ENCODE measurements at places on chromosomes 11 and 22.

- no peak overlapping the region for H3K27ac ChIP-seq
- DNase-seq: no peak
- H3K4me1 ChIP-seq: no peaks in the 10 kb centered on the region
Measured at GRCh38 chr22:40844951-40845350, 11.5 kb downstream of the ST13 start.

GRCh38 chr11:70365544-70365927 lies 32.8 kb upstream of the CTTN start:
- peaks cover 39% of the 10 kb centered on the region for H3K36me3 ChIP-seq
- no peaks in the 10 kb centered on the region for H3K4me1 ChIP-seq
- DNase-seq: no peak
- no peak overlapping the region for H3K27ac ChIP-seq

- no peak overlapping the region for H3K4me3 ChIP-seq
- DNase-seq: peak; percentile 67
- peaks cover 38% of the 10 kb centered on the region for H3K36me3 ChIP-seq
- H3K27me3 ChIP-seq: no peaks in the 10 kb centered on the region
Measured at GRCh38 chr22:50293441-50294318, 13.8 kb downstream of the PLXNB2 start.

DNA sequence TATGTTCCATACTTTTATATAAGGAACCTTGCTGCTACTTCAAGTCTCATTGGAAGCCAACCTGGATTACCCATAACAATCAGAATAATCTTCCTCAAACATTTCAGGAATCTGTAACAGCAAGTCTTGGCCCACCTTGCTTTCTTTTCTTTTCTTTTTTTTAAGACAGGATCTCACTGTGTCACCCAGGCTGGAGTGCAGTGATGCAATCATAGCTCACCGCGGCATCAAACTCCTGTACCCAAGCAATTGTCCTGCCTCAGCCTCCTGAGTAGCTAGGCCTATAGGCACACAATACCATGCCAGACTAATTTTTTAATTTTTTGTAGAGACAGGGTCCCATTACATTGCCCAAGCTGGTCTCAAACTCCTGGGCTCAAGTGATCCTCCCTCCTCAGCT lies 29.3 kb upstream of the PRDM10 start:
- H3K36me3 ChIP-seq: no peaks in the 10 kb centered on the region
- H3K4me1 ChIP-seq: no peaks in the 10 kb centered on the region

DNA sequence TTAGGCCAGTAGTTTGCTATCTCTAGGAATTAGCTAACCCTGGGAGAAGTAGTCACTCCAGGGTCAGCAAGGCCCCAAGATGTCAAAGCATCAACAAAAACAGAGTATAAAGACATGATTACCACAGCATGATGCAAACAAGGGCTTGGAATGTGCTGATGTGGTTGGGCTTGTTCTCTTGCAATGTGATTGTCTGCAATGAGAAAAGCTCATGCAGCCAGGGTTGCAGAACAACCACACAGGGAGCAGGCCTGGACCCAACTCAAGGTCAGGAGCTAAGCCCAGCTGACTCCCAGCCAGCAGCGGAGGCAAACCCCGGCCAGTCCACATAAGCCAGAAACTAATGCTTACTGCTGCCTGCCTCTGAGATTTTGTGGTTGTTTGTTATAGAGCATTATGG lies 132.4 kb upstream of the ZC3H12C start:
- H3K27me3 ChIP-seq: no peaks in the 10 kb centered on the region
- no peak overlapping the region for H3K4me3 ChIP-seq
- no peaks in the 10 kb centered on the region for H3K36me3 ChIP-seq
- no peak overlapping the region for H3K27ac ChIP-seq

DNA sequence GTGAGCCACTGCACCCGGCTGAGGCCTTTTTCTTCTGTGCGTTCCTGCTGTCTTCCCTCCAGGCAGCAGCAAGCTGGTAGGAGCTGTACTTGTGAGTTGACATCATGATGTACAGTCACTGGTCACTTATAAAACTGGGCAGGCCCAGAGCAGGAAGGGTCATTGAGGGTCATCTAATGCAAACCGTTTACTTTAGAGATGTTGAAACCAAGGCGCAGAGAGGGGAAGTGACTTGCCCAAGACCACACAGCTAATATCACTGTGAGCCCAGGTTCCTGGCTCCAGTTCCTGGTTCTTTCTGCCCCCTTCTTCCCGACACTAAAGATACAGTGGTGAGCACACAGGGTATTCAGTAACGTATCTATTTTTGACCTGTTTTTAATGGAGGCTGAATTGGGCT lies 27.3 kb downstream of the PTPRJ start:
- H3K36me3 ChIP-seq: no peaks in the 10 kb centered on the region
- no peak for DNase-seq
- no peak overlapping the region for H3K27ac ChIP-seq

DNA sequence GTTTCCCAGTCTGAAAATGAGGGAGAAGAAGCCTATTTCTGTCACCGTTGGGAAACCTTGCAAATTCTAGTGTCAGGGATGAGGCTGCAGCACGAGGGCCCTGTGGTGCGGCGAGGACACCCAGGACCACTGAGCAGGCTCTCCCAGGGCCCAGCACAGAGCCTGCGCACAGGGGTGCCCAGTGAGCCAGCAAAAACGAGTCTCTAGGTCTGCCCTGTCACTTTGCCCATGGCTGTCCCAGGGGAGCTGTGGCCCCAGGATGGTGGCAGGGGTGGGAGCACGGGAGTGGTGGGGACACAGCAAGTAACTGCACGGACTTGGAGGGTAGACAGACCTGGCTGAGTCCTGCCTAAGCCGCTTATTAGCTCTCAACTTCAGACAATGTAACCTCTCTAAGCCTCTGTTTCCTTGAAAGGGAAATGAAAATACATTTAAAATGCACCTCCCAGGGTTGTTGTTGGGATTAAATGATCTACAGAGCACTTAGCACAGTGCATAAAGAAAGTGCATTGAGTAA lies 44.2 kb downstream of the DSCAML1 start:
- peaks cover 10% of the 10 kb centered on the region for H3K27me3 ChIP-seq
- no peak overlapping the region for H3K4me3 ChIP-seq
- H3K36me3 ChIP-seq: no peaks in the 10 kb centered on the region
- DNase-seq: no peak
- no peaks in the 10 kb centered on the region for H3K4me1 ChIP-seq

- no peak overlapping the region for H3K27ac ChIP-seq
- peaks cover 9% of the 10 kb centered on the region for H3K36me3 ChIP-seq
- no peaks in the 10 kb centered on the region for H3K27me3 ChIP-seq
Measured at GRCh38 chr11:12761029-12761428, 86.8 kb downstream of the TEAD1 start.

GRCh38 chr11:33801821-33802193 lies 27.5 kb upstream of the FBXO3 start:
- H3K36me3 ChIP-seq: no peaks in the 10 kb centered on the region
- no peak for DNase-seq
- no peak overlapping the region for H3K4me3 ChIP-seq
- peaks cover 10% of the 10 kb centered on the region for H3K4me1 ChIP-seq

- H3K27me3 ChIP-seq: no peaks in the 10 kb centered on the region
- no peak overlapping the region for H3K27ac ChIP-seq
- DNase-seq: peak; percentile 50
- H3K36me3 ChIP-seq: no peaks in the 10 kb centered on the region
- H3K4me1 ChIP-seq: peaks cover 17% of the 10 kb centered on the region
Measured at GRCh38 chr11:36427079-36427478, 83.0 kb downstream of the TRAF6 start.

DNA sequence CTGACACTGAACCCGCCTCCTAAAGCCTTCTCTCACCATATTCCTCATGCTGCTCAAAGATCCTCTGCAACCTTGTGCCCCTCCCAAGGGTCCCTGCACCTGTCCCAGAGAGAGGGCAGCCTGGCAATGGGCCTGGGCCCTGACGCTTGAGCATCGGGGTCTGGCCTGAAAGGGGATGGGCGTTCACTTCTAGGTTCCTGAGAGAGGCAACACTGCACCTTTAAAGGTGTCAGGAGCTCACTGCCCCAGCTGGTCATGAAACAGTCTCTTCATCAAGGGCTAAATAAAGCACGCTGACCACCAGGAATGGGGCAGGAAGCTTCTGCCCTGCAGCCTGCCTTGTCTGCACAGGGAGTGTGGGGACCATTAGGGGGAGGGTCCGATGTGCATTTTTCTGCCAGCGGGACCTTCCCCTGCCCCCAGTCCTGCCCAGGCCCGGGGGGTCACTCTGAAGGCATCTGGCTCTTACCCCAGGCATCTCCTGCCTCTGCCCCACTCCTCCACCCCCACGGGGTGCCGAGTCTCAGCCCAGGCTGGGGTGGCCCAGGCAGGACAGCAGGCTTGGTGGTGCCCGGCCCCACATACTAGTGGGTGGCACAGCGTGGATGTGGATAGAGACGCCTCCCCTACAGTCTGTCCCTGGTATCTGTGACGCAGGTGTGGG lies 3.5 kb downstream of the C11orf21 start:
- H3K27ac ChIP-seq: no peak overlapping the region
- H3K4me3 ChIP-seq: no peak overlapping the region
- H3K4me1 ChIP-seq: peaks cover 25% of the 10 kb centered on the region
- no peak for DNase-seq
- H3K27me3 ChIP-seq: no peaks in the 10 kb centered on the region

GRCh38 chr11:95138448-95138847 lies 48.8 kb downstream of the ENDOD1 start:
- H3K27ac ChIP-seq: no peak overlapping the region
- peak; percentile 42 for DNase-seq
- peaks cover 6% of the 10 kb centered on the region for H3K4me1 ChIP-seq
- H3K4me3 ChIP-seq: no peak overlapping the region

GRCh38 chr22:23193882-23194281 lies 13.6 kb downstream of the BCR start:
- no peak overlapping the region for H3K4me3 ChIP-seq
- no peaks in the 10 kb centered on the region for H3K36me3 ChIP-seq
- H3K27me3 ChIP-seq: peaks cover 11% of the 10 kb centered on the region
- no peaks in the 10 kb centered on the region for H3K4me1 ChIP-seq

DNA sequence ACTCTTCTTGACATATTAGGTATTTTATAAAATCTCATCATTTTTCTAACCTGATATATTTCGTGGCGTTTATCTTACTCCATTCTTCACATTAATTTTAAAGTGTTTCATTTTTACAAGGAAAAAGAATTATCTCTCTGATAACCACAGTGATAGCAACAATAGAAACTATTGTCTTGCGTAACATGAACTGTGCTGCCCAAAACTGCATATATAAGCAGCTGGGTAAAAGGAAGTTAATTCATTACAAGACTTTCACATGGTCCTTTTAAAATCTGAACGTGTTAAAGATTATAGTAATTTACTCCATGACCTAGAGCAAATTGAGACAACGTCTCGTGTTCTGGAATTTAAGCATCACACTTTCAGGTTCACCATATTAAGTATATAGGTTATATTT lies 210.4 kb upstream of the GRIA4 start:
- no peak overlapping the region for H3K27ac ChIP-seq
- no peak overlapping the region for H3K4me3 ChIP-seq
- no peaks in the 10 kb centered on the region for H3K4me1 ChIP-seq
- H3K27me3 ChIP-seq: no peaks in the 10 kb centered on the region
- DNase-seq: peak; percentile 30

- H3K27ac ChIP-seq: no peak overlapping the region
- H3K4me3 ChIP-seq: no peak overlapping the region
- no peaks in the 10 kb centered on the region for H3K36me3 ChIP-seq
Measured at GRCh38 chr11:44301564-44302271, 8.2 kb downstream of the ALX4 start.

DNA sequence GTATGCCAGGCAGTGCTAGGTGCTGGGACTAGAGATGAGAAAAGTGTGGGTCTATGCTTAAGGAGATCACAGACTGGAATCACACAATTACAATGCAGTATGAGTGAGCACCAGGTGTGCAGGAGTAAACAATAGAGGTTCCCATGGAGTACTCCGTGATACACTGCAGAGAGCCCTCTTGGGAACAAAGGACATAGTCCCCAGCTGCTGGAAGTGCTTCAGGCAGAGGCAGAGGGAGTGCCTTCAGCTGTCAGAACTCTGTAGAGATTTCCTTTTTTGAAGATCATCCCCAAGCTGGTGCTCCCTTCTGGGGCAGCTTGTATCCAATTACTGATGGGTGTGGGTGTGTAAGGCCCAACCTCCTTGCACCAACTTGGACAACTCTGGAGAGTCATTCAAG lies 143.5 kb upstream of the PLET1 start:
- DNase-seq: no peak
- H3K27me3 ChIP-seq: peaks cover 7% of the 10 kb centered on the region
- H3K27ac ChIP-seq: no peak overlapping the region

- H3K36me3 ChIP-seq: no peaks in the 10 kb centered on the region
- no peak overlapping the region for H3K4me3 ChIP-seq
- H3K27me3 ChIP-seq: no peaks in the 10 kb centered on the region
- H3K27ac ChIP-seq: no peak overlapping the region
- no peak for DNase-seq
- H3K4me1 ChIP-seq: no peaks in the 10 kb centered on the region
Measured at GRCh38 chr11:6371825-6372224, 18.4 kb upstream of the SMPD1 start.

- no peaks in the 10 kb centered on the region for H3K4me1 ChIP-seq
- no peaks in the 10 kb centered on the region for H3K36me3 ChIP-seq
- no peaks in the 10 kb centered on the region for H3K27me3 ChIP-seq
- no peak for DNase-seq
Measured at GRCh38 chr11:9901943-9902342, 238.1 kb downstream of the SWAP70 start.

DNA sequence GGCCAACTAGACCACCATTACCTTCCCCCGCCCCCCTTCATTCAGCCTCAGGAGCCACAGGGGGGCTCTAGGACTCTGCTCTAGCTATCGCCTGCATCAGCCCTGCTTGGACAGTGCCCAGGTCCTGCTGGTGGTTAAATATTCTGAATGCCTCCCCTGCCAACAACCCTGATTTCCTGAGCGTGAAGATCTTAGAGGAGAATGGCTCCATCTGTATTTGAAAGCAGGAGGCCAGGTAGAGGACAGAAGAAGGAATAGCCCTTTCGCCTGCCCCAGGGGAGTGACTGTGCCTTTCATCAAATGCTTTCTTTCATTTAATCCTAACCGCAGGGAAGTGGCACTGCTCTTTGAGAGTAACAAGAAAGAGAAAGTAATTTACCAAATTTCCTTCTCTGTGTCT lies 69.2 kb downstream of the ISX start:
- H3K36me3 ChIP-seq: no peaks in the 10 kb centered on the region

DNA sequence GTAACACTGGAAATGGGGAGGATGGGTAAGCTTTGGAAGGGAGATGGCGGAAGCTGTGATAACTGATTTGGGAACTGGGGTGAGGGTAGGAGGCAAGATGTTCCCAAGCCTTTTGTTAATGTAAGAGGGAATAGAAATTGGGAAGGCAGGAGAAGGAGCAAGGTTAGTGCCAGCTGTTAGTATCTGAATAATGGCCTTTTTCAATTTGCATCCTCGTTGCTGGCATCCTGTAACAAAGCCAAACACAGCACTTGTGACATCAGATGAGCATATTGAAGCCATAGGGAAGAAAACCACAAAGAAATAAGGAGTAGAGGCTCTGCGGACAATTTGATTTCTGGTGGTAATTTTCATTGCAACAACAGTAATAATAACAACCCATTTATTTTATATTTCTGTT lies 70.9 kb upstream of the CLMP start:
- no peaks in the 10 kb centered on the region for H3K36me3 ChIP-seq
- H3K27ac ChIP-seq: no peak overlapping the region
- peaks cover 3% of the 10 kb centered on the region for H3K27me3 ChIP-seq
- no peak for DNase-seq
- H3K4me3 ChIP-seq: no peak overlapping the region
- peaks cover 11% of the 10 kb centered on the region for H3K4me1 ChIP-seq
